ENCODE measurements at places on chromosomes 4 and X. TPM values are rescaled to one million over a fixed set of nuclear protein-coding genes. Genes with fewer than 3 reads are reported as not detected.

- peak; percentile 62 for DNase-seq
Measured at GRCh38 chr4:168803732-168804131, 206.3 kb downstream of the CBR4 start.

Gene TEC
- 0.99 TPM for polyA plus RNA-seq

Gene SYP
- 0.08 TPM for polyA plus RNA-seq

GRCh38 chr4:86809809-86810208 is 39.4 kb downstream of the SLC10A6 start:
- no peak for DNase-seq

DNA sequence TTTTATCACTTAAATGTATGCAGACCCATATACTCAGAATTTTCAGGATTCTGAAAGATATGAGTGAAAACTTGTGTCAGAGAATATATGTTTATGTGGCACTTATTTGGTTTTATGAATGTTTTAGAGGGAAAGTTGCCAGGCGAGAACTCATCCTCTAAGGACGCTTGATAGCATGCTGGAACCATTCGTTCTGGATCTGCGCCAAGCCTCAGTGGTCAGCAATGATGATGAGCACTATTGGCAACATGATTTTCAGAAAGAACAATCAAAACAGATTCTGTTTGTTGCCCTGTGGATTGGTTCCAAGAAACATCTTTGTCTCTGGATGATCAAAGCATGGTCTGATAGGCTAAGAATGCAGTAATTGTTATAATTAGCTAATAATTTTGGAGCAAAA is 32.1 kb upstream of the RAPGEF2 start:
- DNase-seq = peak; percentile 84

GRCh38 chr4:127007305-127007704 is 625.5 kb upstream of the INTU start:
- no peak for DNase-seq

- no peak for DNase-seq
Measured at GRCh38 chr4:7503559-7504249, 69.0 kb upstream of the PSAPL1 start.
